CD4-positive, alpha-beta T cell treated with Interleukin-12 subunit alpha and Interleukin-12 subunit beta, for 1 hour (primary cell): ENCODE measurements at places on chromosomes 7 and 10.
A peak's percentile ranks its signal among the peaks of the same experiment; 100 is the strongest.

DNA sequence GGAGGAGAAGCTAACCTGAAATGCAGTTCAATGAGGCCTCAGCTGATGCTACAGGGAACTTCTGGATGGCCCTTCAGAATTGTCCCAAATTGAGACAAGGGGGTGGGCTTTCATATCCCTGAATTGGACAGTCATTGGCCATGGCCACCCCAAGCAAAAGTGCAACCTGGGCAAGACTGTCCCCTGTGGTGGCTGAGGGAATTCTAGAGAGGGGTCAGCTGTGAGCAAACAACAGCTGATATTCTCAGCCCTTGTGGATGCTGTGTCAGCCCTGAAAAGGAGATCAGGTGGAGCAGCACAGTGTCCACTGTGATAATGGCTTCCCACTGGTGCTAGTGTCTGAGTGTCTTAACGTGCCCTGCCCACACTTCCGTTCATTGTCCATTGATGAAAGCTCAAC lies 76.6 kb downstream of the SLC16A9 start:
- DNase-seq = no peak

DNA sequence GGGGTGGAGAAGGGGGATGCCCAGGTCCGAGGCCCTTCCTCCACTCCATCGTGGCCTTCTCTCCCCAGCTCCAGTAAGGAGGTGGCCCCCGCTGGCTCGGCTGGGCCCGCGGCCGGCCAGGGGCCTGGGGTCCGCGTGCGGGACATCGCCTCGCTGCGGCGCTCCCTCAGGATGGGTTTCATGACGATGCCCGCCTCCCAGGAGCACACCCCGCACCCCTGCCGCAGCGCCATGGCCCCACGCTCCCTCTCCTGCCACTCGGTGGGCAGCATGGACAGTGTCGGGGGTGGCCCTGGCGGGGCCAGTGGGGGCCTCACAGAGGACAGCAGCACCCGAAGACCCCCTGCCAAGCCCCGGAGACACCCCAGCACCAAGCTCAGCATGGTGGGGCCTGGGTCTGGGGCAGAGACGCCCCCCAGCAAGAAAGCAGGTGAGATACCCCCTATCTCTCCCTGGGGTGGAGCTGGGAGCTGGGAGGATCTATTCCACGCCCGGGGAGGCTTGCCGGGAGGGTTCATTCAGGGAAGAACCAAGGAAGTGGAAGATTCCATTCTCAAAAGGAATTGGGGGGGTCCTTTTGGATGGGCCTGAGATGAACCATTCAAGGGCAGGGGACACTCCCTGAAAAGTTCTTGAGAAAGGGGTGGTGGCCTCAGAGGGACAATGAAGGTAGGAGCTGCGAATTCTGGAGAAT lies 3.2 kb downstream of the NYAP1 start:
- no peak for DNase-seq

DNA sequence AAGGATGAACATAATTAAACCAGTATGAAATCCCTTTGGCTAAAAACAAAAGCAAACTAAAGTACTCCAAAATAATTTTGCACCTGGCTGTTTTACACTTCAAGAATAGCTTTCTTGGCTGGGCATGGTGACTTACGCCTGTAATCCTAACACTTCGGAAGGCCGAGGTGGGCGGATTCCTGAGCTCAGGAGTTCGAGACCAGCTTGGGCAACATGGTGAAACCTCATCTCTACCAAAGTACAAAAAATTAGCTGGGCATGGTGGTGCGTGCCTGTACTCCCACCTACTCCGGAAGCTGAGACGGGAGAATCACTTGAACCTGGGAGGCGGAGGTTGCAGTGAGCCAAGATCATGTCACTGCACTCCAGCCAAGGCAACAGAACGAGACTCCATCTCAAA lies 92.2 kb upstream of the AMPH start:
- DNase-seq = no peak

DNA sequence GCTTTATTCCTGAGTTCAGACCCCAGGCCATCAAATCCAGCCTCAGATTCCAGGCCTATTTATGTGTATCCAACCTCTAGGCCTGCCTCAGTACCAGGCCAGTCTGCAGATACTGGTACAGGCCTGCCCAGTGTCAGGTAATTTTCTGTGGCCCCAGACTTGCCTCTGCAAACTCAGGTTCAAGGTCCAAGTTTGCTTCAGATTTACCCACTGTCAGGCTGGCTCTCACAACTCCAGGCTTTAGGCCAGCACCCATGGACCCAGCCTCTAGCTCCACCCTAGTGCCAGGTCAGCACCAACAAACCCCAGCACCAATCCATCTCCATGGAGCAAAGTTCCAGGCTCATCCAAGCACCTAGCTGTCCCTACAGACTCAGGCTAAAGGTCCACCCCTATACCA lies 169.7 kb downstream of the ITGB1 start:
- DNase-seq = no peak

DNA sequence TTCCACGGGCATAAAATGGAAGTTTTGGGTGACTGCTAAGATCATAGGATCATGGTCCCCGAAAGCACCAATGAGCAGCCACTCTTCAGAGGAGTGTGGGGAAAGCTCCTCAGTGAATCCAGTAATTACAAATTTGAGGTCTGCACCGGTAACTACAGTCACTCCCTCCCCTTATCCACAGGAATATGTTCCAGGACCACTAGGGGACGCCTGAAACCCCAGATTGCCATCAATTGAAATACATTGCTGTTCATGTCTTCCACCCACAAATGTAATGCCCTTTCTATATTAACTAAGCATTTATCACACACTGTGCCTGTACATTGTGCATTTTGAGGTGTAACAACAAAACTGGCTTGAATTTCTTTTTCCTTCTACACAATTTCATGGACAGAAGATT lies 447.9 kb upstream of the PFKP start:
- DNase-seq = no peak

DNA sequence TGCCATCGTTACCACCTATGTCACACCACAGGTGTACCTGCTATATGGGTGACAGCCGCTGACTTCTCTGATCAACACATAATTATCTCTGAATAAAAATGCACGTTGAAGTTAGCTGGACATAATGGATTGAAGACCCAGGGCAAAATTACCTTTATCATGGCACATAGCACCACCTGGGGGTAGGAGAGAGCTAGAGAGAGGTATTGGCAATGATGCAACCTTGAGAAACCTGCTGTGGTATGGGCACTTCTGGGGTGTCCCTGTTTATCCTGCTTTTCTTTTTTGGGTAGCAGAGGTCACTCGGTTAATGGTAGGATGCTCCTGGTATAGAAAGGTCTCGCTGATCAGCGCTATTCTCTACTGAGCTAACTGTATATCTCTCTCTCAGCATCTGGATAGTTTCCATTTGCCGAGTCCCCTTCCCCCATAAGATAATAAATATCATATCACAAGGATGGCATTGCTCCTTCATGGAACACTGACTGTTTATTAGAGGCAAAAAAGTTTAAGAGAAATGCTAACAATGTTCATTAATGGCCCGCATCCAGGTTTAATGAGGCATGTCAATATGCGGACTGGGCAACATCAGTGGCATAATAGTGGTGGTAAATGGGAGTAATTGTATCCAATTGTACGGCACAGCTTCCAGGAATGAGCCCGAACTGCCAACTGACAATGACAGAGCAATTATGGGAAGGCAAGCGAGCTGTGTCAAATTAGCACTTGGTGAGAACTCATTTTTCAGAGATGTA lies 323.1 kb downstream of the TFEC start:
- DNase-seq = peak; percentile 4

DNA sequence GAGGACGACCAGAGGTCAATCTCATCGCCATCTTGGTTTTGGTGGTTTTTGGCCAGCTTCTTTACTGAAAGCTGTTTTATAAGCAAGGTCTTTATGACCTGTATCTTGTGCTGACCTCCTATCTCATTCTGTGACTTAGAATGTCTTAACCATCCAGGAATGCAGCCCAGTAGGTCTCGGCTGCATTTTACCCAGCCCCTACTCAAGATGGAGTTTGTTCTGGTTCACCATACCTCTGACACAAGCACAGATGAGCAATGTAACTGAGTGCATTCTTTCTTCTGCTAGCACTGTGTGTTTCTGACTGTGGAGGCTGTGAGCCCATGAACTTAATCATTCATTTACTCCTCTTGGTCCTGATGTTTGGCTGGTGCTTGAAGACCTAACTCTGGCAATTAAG lies 794.5 kb upstream of the CELF2 start:
- DNase-seq = no peak

- no peak for DNase-seq
These were observed 78.3 kb upstream of the AOAH start for GRCh38 chr7:36802459-36803135.

GRCh38 chr10:104802941-104803340 lies 161.9 kb downstream of the SORCS3 start:
- no peak for DNase-seq

- DNase-seq = no peak
These were observed 35.7 kb downstream of the CH25H start for GRCh38 chr10:89171263-89171872.

DNA sequence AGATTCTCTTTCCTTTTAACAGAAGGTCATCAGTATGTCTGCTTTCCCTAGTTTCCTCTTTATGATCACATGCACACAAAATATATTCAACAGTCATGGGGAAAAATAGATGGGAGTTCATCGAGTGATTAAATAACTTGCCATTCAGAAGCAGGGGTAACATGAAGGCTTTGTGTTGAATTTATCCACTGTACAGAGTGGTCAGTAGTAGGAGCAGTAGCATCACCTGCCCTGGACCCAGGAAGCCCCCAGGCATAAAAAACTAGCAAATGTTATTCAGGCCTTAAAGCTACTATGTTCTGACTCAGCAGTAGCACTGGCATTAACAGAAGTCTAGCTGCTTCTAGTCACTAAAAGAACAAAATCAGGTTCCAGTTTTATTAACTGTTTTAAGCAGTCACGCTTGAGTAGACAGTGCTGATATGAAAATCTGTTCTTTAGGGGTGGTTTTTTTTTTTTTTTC lies 31.4 kb upstream of the FAM133B start:
- DNase-seq = no peak

DNA sequence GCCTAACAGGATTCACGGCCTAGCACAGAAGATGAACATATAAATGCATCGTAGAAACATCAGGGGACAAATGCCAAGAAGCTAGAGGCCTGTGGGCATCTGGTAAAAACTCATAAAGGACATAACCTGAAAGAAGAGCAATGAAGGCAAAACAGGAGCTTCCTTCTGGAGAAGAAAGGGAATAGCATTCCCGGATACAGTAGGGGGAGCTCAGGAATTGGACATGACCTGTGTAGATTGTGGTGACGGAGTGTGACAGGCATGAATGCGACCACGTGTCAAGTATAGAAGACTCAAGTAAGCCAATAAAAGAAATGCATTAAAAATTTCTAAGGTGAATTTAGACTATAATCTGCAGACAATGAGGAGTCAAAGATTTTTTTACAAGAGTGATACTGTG lies 270.1 kb downstream of the AGMO start:
- no peak for DNase-seq

DNA sequence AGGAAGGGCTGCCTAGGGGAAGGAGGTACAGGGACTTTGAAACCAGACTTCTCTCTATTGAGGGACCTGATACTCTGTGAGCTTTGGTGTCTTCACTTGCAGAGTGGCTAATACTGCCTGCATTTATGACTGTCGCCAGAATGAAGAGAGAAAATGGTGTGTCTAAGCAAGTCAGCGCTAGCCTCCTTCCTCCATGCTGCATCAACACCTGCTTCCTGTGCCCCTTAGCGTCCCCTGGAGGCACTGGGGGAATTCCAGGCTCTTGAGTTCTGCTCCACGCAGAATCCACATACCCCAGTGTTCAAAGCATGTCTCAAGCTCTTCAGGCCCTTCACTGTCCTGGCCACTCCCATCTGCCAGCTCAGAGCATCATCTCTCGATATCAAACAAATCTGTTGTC lies 140.5 kb downstream of the PKD1L1 start:
- DNase-seq = no peak

GRCh38 chr10:79285315-79286197 lies 61.7 kb upstream of the PPIF start:
- DNase-seq = no peak

- no peak for DNase-seq
These were observed 32.1 kb downstream of the CRCP start for GRCh38 chr7:66146701-66147100.

DNA sequence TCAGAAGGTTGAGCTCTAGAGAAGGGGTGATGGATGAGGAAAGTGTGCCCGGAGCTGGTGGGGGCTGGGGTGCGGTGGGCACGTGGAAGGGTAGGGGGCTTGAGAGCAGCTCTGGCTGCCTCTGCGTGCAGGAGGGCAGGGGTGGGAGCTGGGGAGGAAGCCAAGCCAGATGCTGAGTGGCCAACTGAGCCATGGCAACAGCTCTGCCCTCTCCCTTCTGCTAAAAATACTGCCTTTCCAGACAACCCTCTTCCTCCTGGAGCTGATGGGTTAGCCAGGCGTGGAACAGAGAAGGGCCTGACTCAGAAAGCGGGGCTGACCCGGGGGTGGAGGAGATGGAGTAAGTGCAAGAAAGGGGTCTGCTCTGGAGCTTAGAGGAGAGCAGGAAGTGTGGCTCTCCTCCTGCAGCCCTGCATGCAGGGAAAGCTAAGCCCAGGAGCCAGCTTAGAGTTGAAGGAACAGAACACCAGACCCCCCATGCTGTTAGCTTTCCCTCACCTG lies 114.6 kb upstream of the AGK start:
- no peak for DNase-seq

GRCh38 chr10:117075064-117075463 lies 63.0 kb downstream of the VAX1 start:
- no peak for DNase-seq

- DNase-seq = no peak
These were observed 19.8 kb downstream of the CEP41 start for GRCh38 chr7:130420943-130421578.

- no peak for DNase-seq
These were observed 43.4 kb downstream of the PTTG1IP2 start for GRCh38 chr7:90512821-90513254.

GRCh38 chr10:132697578-132698200 lies 88.3 kb downstream of the NKX6-2 start:
- DNase-seq = no peak

DNA sequence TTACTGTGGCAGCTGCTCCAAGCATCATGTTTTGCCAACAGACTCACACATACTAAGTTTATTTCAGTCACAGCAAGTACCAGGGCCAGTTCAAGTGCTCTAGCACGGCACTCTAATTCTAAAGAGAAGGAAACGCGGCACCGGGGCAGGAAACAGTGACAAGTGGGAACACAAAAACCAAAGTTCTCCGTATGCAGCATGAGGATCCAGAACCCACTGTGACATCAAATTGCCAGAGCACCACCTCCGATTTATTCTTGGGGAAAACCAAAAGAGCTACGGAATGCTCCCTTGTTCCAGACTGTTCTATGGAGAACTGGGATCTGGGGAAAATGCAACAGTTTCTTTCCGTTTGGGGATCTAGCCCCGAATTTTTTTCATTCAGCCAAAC lies 448 bp upstream of the PTER start:
- DNase-seq = no peak

DNA sequence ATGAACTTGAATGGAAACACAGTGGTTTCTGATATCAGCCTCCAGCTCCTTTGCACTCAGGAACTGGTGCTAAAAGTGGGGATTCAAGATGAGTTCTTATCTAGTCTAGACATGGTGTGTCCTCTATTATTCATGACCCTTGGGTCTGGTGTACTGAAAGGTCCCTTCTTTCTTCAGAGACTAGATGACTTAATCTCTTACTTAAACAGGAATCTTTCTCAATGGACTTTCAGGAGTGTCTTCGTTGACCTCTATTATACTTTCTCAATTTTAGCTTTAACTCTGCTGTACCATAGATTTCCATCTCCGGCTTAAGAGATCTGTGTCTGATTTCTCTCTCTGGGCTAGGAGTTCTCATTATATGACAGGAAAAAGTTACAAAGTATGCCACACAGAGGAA lies 83.5 kb upstream of the INHBA start:
- no peak for DNase-seq
